GM13977 (cell line): ENCODE measurements at places on chromosomes 7 and 10.
A peak's percentile ranks its signal among the peaks of the same experiment; 100 is the strongest.

DNA sequence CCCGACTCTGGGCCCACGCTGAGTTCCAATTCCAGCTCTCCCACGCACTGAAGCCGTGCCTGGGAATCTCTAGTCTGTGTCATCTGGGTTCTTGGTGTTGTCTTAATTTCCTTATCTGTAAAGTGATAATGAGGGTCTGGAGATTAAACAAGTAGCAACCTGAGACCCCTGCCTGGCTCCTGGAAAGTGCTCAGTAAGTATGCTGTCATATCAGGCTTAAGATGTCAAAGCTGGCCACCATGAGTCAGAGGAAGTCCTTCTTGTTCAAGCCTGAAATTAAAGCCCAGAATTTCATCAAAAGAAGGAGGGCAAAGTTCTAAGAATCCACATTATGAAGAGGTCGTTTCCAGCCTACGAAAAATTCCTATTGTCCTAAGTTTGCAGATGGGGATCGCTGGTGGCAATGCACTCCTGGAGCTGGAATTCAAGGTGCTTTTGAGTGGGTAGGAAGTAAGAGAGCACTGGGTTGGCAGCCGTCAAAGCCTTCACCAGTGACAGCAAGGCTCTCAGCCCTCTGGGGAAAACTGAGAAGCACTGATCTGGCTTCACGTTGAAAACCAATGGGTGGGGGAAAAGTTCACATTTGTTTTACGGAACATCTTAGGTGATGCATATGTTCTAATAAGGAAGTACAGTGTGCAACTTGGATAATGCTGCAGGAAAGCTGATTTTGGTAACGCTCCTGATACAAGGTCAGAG, 50.3 kb upstream of the NCAPG2 start:
- no peak for DNase-seq

GRCh38 chr7:87850836-87851593, 25.1 kb downstream of the SLC25A40 start:
- no peak for DNase-seq

DNA sequence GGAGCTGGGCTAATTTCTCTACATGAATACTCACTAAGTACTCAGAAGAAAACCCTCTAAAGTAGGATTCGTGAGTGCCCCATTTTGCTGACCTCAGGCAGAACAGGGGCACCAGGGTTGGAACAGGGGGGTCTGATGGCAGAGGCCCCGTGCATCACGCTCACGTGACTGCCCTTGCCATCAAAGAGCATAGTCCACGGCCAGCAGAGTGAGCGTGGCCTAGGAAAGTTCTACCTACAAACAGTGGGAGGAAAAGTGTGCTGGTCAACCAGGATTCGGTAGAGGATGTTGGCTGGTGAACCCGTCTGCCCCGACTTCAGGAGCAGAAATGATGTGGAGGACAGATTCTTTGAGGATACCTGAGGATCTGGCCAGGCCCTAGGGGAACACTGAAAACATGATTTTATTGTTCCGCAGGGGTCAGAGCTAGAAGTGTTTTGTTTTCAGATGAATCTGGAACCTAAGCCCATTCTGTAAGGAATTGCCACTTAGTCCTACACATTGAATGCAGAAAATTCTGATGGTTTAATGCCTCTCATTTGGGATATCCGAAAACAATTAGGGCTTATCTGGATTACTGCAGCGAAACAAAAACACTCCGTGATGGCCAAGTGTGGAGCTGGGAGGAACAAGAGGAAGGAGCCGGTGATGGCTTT, 138.8 kb upstream of the SHH start:
- DNase-seq = no peak

GRCh38 chr7:129471402-129471827, 30.9 kb upstream of the SMKR1 start:
- DNase-seq = no peak

GRCh38 chr10:24502006-24502405, 221.7 kb downstream of the ARHGAP21 start:
- DNase-seq = no peak

GRCh38 chr7:11665357-11665756, 166.6 kb downstream of the THSD7A start:
- no peak for DNase-seq

GRCh38 chr7:128831178-128831993, 1.2 kb downstream of the FLNC start:
- DNase-seq = peak; percentile 67

DNA sequence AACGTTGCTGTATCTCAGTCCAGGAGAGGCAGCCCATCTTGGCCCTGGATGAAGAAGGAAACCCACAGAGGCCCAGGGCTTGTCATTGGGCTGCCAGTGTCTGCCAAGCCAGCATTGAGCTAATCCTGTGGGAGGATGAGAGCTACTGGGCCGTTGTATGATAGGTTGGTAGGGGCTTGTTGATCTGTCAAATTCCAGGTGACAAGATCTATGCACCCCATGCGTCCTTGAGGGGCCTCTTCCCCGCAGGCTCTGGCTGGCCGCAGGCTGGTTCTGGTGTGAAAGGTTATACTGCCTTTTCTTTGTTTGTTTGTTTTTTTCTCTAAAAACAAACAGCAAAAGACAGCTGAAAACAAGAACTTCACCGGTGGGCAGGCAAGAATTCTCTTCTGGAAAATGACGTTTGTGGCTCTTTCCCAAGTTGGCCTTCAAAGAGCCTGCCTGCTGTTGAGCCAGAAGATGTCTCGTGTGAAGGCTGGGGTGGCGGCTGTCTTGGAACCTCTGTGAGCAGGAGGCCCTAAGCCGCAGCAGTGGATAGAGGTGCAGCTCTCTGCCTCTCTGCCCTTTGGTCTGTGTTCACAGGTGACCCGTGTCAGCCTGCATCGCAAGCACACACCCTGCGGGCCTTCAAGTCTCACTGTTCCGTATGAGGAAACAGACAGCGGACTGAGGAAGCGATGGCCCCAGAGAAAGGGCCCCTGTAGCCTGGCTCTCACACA, 23.3 kb downstream of the CYP17A1 start:
- no peak for DNase-seq

- no peak for DNase-seq
Observed at GRCh38 chr7:69217516-69218350, 380.5 kb upstream of the AUTS2 start.

DNA sequence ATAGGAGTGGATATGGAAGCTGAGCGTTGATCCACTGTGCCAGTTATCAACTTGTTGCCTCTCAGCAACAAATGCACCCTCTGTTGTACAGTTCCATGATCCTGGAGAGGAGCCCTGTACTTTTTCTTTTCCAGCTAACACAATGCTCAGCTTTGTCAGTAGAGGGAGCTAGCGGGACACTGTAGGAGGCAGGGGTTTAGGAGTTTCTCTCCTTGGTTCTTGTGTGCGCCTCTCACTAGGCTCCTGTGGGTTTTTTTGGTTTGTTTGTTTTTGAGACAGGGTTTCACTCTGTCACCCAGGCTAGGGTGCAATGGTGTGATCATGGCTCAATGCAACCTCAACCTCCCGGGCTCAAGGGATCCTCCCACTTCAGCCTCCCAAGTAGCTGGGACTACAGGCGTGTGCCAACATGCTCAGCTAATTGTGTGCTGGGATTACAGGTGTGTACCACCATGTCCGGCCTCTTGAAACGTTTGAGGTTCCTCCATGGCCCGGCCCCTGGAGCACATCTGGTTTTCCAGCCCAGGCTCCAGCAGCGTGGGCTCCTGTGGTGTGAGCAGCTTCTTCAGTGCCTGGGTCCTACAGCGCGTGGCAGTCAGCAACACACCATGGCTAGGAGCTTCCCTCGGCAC, 12.0 kb upstream of the MARVELD1 start:
- peak; percentile 80 for DNase-seq

DNA sequence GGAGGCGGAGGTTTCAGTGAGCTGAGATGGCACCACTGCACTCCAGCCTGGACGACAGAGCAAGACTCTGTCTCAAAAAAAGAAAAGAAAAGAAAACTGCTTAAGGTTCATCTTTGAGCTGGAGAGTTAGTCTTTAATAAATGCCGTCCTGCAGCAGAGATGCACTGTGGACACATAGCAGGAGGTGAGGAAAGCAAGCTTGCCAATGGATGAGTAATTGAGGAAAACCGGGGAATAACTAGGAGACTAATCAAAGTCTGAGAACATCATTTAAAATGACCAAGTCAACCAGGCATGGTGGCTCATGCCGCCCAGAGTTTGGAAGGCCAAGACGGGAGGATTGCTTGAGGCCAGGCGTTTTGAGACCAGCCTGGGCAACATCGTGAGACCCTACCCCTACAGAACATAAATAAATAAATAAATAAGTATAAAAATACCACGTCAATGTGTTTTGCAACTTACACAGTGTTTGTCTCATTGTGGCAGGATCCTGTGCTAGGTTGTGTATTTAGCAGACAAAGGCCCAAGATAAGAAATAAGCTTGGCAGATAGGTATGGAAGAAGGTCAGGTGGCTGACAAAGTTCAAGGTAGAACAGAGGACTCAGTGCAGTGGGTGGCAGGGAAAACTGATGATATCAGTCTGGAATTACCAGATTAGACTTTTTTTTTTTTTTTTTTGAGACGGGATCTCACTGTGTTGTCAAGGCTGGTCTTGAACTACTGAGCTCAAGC, 115.7 kb upstream of the KMT2C start:
- DNase-seq = no peak

- no peak for DNase-seq
Observed at GRCh38 chr7:291373-292092, 1.6 kb downstream of the FOXL3 start.

GRCh38 chr7:7897949-7898515, 70.6 kb upstream of the GLCCI1 start:
- no peak for DNase-seq

GRCh38 chr7:158399762-158400161, 187.9 kb downstream of the PTPRN2 start:
- no peak for DNase-seq

DNA sequence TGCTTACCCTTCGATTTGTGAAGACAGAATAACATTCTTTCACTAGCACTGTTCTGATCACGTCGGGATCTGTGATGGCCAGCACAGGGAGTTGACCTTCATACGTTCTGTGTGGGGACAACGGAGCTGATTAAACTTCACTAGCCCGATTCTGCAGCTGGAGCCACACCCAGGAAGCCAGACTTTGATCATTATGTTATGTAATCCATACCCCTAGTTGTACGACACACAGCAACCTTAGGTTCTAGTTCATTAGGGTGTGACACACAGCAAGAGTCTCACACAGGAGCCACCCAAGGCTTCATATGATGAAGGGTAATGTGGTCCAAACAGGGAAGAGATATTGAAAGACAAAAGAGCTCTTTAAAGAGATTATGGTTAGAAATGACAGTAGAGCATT, 7.2 kb downstream of the CYP3A5 start:
- no peak for DNase-seq

DNA sequence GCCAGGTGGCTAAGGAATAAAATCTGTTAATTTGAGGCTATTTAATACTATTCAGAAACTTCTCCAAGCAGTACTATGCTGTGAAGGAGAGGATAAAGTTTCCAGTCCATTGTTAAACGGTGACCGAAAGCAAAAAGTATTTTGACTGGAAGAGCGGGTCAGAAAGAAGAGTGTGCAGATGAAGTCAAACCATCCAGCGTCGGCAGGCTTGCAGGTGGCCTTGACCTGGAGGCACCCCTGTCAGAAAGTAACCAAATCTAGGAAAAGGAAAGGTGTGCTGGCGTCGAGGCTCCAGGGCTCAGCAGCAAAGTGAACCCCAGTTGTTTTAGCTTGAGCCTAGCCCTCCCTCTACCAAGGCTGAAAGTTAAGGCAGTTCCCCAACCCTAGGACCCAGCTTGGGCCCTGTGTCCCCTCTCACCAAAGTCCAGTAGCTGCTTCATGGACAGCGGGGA, 544 bp downstream of the PDK4 start:
- no peak for DNase-seq

GRCh38 chr10:73931767-73932619, 21.1 kb downstream of the PLAU start:
- DNase-seq = peak; percentile 73

DNA sequence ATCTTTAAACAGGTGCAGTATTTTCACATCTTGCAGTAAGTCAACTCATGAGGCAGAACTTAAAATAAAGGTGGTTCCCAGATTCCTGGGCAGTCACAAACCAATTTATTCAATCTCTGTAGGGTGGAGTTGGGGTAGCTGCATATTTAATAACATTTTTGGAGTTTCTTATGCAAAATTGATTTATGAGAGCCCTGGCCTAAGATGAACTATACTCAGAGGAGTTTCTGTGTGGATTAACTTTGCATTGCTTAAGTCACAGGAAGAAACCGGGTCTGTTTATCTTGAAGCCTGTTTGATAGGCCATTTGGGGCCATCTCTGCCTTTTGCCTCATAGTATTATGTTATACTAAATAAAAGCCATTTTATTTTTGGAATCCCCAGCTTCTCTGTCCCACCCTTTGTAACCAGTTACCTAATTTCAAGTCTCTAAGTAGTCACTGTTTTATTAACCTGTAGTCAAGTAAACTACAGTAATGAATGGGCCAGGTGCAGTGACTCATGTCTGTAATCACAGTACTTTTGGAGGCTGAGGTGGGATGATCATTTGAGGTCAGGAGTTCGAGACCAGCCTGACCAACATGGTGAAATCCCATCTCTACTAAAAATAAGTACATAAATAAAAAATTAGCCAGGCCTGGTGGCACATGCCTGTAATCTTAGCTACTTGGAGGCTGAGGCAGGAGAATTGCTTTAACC, 104.4 kb upstream of the FAM3C start:
- no peak for DNase-seq

GRCh38 chr7:18313965-18314364, 181.6 kb upstream of the HDAC9 start:
- no peak for DNase-seq

GRCh38 chr7:117669818-117670217, 190.0 kb downstream of the CFTR start:
- no peak for DNase-seq

- no peak for DNase-seq
Observed at GRCh38 chr10:132316133-132316532, 8.4 kb upstream of the STK32C start.

DNA sequence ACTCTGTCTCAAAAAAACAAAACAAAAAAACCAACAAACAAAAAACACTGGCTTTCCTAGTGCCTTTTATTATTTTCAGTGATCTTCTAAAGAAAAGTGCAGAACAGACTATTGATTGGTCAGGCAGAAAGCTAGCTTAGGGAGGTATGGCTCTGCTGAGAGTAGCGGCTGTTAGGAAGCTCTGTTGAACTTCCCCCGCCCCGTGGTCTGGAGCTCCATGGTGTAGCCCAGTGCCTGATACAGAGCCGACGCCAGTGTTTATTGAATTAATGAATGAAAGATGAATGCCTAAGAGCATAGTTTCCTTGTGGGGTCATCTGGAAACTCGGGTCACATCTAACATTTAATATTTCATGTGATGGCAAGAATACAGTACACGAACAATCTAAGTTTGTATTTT, 90.5 kb upstream of the ARMC3 start:
- no peak for DNase-seq

DNA sequence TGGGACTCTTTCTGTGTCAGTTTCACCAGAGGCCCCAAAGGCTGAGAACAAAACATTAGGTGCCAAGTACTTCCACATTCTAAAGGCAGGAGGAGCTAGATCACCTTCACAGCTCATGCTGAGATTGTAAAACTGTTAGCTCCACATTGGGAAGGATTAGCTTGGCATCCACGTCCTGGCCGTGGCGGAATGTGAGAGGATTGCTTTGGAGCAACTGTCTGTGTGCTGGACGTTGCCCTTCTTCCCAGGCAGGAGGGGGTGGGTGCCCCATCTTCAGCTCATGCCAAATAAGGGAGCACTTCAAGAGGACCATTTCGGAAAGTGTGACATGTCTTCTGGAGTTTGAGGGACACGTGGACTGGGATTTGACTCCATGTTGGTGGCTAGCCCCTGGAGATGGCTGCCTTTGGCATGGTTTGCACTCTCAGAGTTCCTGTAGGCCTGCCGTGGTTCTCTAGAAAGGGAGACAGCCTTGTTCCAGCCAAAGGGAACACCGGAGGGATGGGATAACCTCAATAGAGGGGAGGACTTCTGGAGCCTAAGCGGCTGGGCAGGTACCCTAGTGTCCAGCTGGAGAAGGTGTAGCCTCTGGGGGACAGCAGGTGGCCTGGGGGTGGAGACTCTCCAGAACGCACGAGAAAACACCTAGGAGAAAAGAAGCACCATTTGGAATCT, 19.9 kb upstream of the FMC1 start:
- DNase-seq = no peak
